Head of caudate nucleus (tissue), 42 donors: ENCODE measurements at places on chromosomes 1 and 21.

- DNase-seq, result no peak
These were observed 92.7 kb downstream of the SNX7 start for GRCh38 chr1:98754176-98754575.

DNA sequence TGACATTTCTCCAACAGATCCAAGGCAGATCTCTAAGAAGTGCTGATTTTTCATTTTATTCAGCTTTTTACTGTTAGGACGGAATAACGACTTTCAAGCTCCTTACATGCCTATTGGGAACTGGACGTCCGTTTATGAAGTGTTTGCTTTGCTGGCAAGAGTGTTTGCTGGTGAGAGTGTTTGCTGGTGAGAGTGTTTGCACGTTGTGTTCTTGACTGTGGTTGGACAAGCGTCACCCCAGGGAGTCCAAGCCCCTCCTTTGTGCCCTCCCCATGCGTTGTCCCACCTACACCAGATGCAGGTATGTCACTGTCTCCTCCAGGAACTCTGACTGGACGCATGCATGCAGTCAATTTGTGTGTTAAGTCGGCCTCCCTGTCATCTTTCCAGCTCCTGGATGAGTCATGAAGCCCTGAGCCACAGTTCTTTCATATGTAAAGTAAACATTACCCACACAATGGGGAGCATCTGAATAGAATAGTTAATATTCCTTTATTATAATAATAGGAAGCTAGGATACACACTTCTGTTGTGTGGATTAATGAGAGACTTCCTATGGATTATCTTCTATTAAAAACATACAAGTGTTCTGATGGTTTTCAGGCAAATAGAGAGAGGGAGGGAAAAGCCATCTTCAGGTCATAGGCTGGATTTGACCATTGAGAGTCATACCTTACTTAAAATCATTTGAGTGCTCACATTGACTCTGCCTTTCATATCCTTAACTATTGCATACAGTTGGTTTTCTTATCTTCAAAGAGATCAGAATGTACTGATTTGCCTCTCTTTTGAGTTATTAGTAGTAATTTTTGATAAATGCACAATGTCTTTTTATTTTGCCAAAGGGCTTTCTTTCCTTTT, 119.2 kb downstream of the GALNT2 start:
- no peak for DNase-seq

DNA sequence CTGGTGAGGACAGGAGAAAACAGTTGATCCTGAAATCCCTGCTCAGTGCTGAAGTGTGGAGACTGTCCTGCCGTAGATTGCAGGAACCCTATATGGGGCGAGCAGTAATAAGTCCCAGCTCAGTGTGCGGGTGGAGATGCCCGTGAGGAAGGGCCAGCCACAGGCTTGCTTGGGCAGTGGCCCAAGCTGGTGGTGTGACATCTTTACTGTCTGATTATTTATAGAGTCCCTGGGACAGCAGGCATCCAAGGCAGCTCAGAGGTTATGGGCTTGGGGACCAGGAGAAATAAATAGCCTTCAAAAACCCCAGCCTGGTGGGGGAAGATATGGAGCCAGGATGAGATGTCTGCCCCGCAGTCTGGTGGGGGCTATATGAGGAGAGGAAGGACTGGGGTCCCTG, 170.7 kb upstream of the POU3F1 start:
- DNase-seq, result no peak

DNA sequence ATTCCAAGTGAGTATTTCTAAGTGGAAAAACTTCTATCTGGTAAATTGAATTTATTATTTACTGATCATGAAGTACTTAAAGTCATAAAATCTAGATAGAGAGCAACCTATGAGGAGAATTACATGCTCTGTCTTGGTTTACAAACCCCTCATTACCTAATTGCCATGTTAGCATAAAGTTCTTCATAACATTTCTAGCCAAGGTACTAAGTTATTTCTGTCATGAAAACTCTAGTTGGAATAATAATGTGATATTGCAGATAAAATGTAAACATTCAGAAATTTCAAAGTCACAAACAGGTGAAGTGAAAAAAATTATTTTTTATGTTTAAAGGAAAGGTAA, 228.6 kb downstream of the TTLL7 start:
- DNase-seq, result no peak

GRCh38 chr21:42209801-42210479, 9.0 kb upstream of the ABCG1 start:
- DNase-seq, result no peak

- peak; percentile 52 for DNase-seq
These were observed 94.6 kb downstream of the STUM start for GRCh38 chr1:226643177-226643576.

GRCh38 chr21:44507673-44508425, 32.1 kb downstream of the KRTAP10-1 start:
- DNase-seq, result no peak

GRCh38 chr1:6360517-6361070, 33.0 kb downstream of the ACOT7 start:
- no peak for DNase-seq
